HT1080 (cell line): ENCODE measurements at places on chromosomes 7 and 10.

- DNase-seq: no peak
Measured at GRCh38 chr10:121616291-121616690, 18.0 kb upstream of the FGFR2 start.

DNA sequence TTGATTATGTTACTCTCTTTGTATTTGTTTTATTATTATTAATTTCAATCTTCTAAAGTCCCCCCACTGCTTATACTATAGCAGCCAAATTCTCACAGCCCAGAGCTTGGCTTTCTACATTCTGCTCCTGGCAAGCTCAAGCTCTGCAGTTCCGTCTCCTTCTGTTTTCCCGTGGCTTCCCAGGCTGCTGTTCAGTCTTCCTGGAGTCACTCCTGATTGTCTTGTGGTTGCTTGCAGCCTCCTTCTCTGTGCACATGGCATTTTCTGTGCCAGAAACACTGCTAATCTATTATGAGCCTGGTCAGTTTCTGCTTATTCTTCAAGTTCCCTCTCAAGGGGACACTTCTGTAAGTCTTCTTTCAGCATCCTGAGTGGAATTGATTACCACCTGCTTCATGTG, 533.7 kb upstream of the IGFBP3 start:
- DNase-seq: no peak

- DNase-seq: no peak
Measured at GRCh38 chr7:132475037-132475668, 101.1 kb downstream of the PLXNA4 start.

DNA sequence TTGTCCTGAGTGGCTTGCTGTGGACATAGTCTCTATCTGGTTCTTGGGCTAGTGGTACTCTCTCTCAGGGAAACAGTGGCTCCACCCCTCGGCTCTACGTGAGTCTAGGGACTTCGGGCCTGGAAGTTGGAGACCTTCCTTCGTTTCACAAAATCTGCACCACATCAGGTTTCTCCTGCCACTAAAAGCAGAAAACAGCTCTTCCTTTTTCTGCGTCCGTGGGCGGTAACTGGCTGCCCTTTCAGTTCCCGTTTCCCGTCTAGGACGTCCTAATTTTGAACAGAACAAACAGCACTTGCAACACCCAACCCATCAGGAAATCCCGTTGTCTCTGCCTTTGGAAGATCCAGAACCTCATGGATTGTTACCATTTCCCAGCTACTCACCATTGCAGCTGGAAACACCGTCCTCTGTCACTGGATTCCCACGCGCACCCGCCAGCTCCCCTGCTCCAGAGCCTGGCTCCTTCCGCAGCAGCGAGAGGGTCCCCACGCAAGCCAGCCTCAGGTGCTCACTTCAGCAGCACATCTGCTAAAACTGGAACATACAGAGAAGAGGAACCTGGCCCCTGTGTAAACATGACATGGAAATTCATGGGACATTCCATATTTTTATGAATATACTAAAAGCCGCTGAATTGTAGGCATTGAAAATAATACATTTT, 311.4 kb upstream of the AKR1E2 start:
- no peak for DNase-seq
